ENCODE measurements at places on chromosomes 12 and 14.

DNA sequence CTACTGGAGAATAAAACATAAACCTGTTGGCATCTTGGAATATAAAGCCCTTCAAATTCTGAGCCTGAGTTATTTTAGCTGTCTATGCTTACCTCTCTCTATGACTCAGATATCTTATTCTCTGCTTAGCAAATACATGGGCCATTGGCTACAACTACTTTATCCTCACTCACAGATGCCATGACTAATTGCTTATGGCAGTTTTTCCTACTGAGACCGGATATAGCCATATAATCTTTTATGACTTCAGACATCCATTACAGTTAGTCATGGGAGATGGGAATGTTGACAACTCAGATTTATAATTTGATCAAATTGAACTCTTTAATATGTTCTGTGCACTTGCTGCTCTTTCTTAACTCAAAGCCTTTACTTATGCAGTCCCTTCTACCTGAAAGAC lies 502.4 kb upstream of the ATP2B1 start:
- no peak for DNase-seq

GRCh38 chr14:105159344-105159743 lies 9.2 kb downstream of the JAG2 start:
- no peak for DNase-seq

DNA sequence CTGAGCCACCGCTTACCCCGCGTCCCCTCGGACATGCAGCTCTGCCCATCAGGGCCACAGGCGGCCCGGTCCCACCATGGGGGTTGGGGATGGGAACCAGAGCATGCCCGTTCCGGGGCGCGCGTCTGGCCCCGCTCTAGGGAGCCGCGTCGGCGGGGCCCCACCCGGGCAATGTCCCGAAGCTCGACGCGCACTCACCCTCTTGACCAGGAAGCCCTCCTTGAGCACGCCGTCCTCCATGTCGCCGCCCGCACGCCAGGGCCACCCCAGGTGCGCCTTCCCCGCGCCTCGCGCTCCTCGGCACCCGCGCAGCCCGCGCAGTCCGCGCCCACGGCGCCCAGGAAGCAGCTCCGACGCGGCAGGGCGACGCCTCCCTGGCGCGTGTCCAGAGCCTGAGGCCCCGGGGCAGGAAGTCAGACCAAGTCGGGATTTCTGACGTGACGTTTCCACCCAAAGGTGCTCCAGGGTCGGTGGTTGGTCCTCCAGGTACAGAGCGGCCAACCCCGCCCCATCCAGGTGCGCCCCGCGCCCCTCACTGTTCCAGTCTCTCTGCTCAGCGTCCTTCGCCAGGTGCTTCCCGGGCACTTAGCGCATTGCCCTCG lies at the start of gene PLEK2:
Gene PLEK2, minus strand, starts transcription at position 346 of the 602 bp plus-strand sequence. Its CDS starts 106 bp downstream, at position 240.
- peak; percentile 49 for DNase-seq

DNA sequence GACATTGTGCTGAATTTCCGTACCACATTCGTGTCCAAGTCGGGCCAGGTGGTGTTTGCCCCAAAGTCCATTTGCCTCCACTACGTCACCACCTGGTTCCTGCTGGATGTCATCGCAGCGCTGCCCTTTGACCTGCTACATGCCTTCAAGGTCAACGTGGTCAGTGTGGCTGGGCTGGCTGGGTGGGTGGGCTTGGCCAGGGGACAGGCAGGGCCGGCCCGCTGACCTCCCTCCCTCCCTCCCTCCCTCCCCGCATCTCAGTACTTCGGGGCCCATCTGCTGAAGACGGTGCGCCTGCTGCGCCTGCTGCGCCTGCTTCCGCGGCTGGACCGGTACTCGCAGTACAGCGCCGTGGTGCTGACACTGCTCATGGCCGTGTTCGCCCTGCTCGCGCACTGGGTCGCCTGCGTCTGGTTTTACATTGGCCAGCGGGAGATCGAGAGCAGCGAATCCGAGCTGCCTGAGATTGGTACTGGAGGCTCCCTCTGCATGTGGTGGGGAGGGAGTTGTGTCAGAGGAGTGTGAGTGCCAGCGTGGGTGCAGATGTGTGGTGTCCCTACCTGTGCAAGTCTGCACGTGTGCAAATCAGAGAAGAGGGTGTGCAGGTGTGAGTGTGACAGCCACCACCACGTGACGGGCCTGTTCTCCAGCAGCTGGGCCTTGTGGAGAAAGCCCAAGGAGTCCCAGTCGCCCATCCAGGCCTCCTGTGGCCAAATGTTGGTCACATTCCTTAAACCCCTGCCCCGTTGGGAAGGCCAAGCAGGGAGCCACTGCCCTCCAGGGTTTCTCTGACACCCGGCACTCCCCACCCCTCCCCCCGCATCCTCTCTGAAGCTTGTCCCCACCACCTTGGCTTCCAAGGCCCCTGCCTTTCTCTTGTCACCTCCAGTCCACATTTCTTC lies 5.3 kb downstream of the KCNH3 start:
- no peak for DNase-seq

DNA sequence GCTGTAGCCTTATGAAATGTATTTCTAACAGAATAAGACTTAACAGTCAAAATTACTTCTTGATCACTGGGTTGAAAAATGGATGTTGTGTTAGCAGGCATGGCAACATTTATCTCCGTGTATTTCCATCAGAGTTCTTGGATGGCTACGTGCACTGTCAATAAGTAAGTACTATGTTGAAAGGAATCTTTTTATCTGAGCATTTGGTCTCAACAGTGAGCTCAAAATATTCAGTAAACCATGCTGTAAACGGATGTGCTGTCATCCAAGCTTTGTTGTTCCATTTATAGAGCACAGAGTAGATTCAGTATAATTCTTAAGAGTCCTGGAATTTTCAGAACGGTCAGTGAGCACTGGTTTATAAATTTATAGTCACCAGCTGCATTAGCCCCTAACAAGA lies 15.5 kb downstream of the SCAF11 start:
- DNase-seq: no peak

DNA sequence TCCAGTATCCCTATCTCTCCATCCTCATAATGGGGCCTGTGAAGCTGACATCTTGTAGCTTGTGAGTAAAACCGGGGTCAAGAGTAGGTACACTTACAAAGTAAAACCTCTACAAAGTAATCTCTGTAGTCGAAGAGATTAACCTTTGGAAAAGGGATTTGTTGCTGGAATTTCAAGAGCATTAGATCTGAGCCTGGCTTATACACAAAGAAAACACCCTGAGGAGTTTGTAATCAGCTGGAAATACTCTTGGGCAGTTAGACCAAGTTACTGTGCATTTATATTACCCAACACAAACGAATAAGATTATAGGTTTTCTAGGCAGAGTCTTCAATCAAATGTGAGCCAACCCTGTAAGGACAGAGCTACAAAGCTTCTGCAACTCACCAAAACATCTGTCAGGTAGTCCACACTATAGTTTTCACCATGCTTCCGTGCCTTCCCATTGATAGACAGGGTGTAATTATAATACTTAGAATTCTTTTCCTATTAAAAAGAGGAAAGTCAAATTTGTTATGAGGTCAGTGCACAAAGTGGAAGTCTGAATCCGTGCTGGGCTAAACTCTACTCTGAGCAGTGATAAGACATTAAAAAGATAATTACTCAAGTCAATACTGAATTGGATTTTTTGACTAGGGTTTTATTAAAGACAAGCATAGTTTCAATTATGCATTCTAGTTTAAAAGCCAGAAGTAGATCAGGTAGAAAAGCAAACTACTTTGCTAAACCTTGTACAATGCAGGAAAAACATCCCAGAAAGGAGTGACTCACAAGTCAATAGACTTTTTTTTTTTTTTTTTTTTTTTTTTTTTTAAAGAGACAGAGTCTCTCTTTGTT lies 14.6 kb downstream of the GNS start:
- no peak for DNase-seq

DNA sequence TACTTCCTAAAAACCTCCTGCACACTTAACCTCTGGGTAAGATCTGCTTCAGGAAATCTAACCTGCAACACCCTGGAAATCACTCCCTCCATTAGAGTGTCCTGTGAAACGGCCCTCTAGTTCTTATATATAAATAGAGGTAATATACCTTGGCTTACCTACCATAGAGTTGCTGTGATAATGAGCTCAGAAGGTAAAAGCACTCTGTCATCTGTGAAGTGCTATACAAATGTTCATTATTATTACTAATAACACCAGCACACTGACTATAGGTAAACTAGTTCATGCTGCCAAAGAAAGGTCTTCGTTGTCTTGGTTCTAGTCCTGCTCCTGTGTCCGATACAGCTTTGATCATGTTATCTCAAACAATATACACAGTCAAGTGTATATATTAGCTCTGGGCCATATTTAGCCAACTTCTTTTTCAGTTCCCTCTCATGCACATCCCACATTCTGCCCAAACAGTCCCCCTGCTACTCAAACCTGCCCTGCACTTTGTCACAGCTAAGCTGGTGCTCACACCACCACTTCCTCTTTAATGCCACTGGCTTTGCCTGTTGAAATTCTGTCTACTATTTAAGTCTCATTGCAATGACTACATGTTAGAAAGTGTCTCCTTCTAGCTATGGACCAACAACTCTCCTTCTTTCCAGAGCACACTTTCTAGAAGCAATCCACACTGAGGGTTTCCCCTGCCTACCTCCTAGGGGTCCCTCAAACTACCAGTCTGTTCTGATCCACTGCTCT lies 5.1 kb downstream of the E2F7 start:
- DNase-seq: no peak

GRCh38 chr14:23294734-23295561 lies 7.7 kb downstream of the PPP1R3E start:
- no peak for DNase-seq

DNA sequence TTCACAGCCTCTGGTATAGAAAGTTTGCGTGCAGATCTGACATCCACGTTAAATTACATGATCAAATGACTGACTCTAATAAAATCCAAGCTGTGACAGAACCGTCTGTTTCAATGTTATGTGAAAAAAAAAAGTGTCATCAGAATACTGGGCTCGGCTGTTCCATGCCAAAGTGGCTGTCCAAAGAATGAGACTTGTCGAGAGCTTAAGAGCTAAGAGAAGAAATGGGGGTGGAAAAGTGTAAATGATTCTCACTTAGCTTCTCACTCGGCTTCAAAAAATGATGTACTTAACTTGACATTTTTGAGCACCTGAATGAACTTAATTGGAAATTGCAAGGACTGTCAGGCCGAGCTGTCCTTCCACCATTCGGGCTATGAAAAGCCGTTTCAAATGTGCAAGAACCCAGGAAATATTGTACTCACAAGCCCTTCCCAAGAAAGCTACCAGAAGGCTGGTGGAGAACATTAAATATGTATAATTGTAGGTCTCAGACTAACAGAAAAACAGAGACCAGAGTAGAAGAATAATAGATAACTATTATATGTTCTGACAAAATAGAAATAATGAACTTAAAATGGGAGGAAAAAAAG lies 78.0 kb downstream of the DIO3 start:
- DNase-seq: no peak

- no peak for DNase-seq
Measured at GRCh38 chr12:12918781-12919389, 27.5 kb downstream of the GPRC5A start.

GRCh38 chr14:52596320-52596719 lies 43.7 kb downstream of the GPR137C start:
- no peak for DNase-seq

DNA sequence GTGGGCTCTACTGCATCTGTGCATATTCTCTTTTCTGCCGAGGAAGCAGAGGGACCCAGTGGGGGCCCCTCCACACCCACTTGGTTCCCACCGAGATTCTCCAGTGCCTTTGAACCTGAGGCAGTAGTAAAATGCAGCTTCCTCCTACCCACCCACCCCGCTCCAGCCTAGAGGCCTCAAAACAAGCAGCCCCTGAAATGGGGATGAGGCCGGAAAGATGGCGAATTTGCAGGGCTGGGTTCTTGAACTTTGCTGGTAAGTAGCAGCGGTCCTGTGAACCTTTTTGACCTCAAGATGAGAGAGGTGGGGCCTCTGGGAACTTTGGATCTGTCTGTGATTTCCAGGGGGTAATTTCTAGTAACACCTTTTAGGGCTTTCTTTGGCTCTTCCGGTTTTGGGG lies 15.4 kb downstream of the PLEKHG3 start:
- DNase-seq: no peak

DNA sequence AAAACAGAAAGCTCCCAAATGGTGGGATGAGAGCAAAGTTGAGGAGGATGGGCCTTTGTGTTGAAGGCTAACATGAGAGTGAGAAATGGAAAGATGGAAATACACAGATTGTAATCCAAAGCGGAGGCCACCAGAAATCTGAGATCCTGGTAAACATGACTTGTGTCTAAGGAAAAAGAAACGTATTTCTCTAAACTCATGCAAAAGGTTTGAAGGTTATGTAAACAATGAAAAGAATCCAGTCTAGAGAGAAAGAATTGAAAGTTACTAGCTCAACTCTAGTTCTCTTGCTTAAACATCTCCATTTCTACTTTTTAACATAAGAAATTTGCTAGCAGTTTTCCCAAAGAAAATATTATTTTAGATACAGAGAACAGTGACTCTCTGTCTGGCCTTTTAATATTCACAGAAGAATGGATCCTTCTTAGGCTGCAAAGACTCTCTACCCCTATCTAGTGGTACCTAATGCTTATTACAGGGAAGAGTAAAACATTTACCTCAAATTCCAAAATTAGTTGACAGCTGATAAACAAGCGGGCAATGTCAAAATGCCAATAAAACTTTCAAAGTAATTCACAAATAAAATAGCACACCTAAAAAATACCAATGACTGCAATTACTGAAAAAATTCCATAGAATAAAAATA lies 75.8 kb upstream of the SOX5 start:
- no peak for DNase-seq

DNA sequence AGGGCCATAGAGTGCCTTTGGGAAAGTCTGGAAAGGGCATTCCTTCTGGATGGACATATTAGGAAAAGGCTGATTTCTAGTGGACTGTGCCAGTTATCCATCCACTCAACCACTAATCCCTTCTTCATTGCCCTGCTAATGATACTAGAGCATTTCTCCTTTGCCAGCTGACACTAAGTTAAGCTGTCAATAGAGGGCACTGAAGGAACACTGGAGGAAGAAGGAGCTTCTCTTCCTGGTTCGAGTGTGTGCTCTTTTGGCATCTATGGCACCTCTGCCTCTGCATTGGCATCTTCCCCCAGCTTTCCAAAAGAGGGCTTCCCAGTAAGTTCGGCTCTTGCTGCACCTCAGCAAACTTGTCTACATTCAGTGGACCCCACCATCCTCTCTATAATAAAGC lies 165.4 kb downstream of the DERA start:
- no peak for DNase-seq

GRCh38 chr12:121574025-121574424 lies 6.8 kb downstream of the KDM2B start:
- DNase-seq: no peak

GRCh38 chr12:44616402-44616801 lies 259.7 kb downstream of the NELL2 start:
- DNase-seq: no peak

GRCh38 chr14:81473456-81474147 lies 60.1 kb downstream of the SEL1L start:
- DNase-seq: no peak

DNA sequence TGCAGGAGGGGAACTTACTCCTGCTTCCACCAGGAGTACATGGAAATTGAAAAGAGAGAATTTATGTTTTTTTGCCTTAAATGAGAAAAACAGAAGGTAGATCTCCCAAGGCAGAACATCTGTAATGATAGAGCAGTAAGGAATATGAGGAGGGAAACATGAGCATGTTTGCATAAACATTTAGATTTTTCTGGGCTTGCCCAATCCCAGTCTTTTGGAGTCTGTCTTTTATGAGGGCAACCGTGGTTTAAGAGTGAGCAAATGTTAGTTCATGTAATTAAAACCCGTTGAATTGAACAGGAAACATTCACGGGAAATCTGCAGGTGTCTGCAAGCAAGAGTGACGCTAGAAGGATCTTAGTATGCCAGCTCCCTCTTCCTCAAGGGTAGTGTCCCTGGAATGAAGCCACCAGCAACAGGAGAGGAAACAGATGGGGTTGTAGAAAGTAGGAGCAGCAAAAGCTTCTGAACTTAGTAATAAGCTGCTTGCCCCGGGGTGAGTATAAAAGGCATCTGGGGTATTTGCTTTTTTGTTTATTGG lies 79.3 kb downstream of the ARF6 start:
- no peak for DNase-seq

GRCh38 chr14:75277008-75277814 lies 1.4 kb upstream of the FOS start:
- peak; percentile 73 for DNase-seq

All from 8988T (cell line).